Astrocyte (in vitro differentiated cells and primary cell): ENCODE measurements at places on chromosomes 4 and X. TPM values are rescaled to one million over a fixed set of nuclear protein-coding genes. Genes with fewer than 3 reads are reported as not detected.

The ADH1A gene
- not detected in 2 replicates for total RNA-seq

The MAMLD1 gene
- 6.6 TPM in 2 replicates for total RNA-seq

The NAA11 gene
- total RNA-seq = not detected in 2 replicates

The CENPE gene
- 3.7 and 5.6 TPM in 2 replicates for total RNA-seq

The USP17L22 gene
- not detected in 2 replicates for total RNA-seq

The CD40LG gene
- total RNA-seq = not detected in 2 replicates

- no peaks in the 10 kb centered on the region for H3K27me3 ChIP-seq
- no peaks in the 10 kb centered on the region for H3K36me3 ChIP-seq
- no peaks in the 10 kb centered on the region for H3K4me1 ChIP-seq
- no peak overlapping the region for H3K4me3 ChIP-seq
- DNase-seq = no peak
Observed at GRCh38 chrX:37701588-37701987, 16.0 kb downstream of the XK start.

DNA sequence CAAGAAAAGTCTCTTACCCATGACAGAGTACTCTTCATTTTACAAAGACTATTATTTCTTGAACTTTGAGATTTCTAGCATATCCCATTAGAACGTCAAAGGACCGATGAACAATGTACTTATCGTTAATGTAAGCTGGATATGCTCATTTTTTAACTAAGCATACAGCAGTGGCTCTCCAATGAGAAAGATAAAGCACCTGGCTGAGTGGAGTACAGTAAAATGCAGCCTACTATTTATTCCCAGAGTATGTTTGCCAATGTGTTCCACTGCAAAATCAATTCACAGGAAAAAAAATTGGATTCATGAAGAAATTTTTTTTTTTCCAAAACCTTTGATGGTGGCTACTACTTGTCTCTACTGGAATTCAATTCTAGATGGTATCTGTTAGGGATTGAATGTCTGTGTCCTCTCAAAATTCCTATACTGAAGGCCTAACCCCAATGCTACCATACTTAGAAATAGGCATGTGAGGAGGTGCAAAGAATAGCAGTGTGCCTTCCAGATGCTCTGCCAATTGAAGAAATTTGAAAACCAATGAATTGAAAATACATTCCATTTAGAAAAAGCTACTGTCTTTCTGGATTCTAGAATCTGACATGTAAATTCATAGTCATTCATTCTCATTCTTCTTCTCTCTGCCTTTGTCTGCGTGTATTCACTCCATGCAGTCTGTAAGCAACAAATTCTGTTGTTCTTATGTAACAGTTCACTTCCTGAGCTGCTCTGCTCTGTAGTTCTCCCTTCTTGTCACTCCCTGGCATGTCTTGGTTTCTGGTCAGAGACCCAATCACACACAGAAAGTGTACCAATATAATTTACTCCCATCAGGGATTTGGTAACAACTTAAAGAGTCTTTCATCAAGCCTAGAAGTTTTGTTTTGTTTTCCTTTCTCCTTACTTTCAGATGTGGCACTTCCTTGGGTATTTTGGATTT, 61.4 kb downstream of the PAPSS1 start:
- no peak overlapping the region for H3K27ac ChIP-seq
- no peak overlapping the region for H3K4me3 ChIP-seq
- no peaks in the 10 kb centered on the region for H3K27me3 ChIP-seq
- DNase-seq = no peak
- no peaks in the 10 kb centered on the region for H3K36me3 ChIP-seq

- no peak for DNase-seq
- peaks cover 3% of the 10 kb centered on the region for H3K36me3 ChIP-seq
- H3K27ac ChIP-seq = no peak overlapping the region
- no peaks in the 10 kb centered on the region for H3K27me3 ChIP-seq
- H3K4me3 ChIP-seq = no peak overlapping the region
Observed at GRCh38 chr4:140637836-140638235, 69.1 kb upstream of the UCP1 start.

DNA sequence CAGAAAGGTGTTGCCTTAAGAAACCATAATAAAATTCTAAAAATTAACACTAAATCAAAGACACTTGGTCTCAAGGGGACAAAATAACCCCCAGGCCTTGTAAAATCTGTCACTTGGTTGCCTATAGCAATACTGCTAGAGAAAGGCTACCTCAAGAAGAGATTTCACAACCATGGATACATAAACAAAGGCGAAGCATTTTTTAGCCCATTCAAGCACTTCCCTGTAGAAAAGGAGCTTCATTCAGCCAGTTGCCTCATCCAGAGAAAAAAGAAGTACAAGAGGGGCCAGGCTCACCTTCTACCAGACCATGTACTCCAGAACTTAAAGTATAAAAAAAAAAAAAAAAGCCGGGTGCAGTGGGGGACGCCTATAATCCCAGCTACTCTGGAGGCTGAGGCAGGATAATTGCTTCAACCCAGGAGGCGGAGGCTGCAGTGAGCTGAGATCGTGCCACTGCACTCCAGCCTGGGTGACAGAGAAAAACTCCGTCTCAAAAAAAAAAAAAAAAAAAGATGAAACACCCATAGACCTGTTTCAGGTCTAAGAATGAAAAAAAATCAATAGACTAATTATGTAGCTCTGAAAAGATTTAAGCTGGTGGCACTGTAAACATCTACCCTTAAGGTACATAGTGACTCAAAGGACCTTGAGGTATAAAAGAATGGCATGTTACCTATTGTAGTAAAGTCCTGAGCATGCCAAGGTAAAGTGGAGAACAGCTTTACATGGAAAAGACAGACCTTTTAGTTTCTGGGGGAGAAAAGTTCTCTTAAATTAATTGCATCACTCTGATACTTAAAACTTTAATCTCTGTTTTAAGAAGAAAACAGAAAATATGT, 18.0 kb downstream of the RUFY3 start:
- no peak overlapping the region for H3K4me3 ChIP-seq
- no peaks in the 10 kb centered on the region for H3K27me3 ChIP-seq
- no peaks in the 10 kb centered on the region for H3K36me3 ChIP-seq
- DNase-seq = no peak

DNA sequence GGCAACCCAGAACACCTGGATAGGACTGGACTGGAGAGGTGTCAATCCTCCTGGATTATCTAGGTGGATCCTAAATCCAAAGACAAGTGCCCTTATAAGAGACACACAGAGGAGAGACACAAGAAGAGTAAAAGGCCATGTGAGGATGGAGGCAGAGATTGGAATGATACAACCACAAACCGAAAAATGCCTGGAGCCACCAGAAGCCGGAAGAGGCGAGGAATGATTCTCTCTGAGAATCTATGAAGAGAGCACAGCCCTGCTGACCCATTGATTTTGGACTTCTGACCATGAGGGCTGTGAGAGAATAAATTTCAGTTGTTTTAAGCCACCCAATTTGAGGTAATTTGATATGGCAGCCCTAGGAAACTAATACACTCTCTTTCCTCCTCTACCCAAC, 20.1 kb downstream of the GPC3 start:
- no peak for DNase-seq
- H3K27me3 ChIP-seq = no peaks in the 10 kb centered on the region
- no peaks in the 10 kb centered on the region for H3K36me3 ChIP-seq
- H3K4me1 ChIP-seq = no peaks in the 10 kb centered on the region
- H3K4me3 ChIP-seq = no peak overlapping the region

DNA sequence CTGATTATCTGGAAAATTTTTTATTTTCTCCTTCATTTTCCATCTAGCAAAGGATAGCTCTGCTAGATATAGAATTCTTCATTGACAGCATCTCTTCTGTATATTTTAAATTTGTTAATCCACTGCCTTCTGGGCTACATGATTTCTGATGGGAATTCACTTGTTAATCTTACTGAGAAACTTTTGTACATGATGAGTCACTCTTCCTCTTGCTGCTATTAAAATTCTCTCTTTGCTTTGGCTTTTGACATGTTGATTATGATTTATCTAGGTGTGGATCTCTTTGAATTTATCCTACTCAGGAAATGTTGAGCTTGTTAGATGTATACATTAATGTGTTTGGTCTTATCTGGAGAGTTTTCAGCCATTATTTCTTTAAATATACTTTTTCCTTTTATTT, 27.5 kb downstream of the OR13H1 start:
- no peaks in the 10 kb centered on the region for H3K36me3 ChIP-seq
- H3K27me3 ChIP-seq = no peaks in the 10 kb centered on the region
- DNase-seq = no peak

- peak within 1 kb of the TSS; percentile 79 for H3K4me3 ChIP-seq
- no peaks in the 10 kb centered on the region for H3K36me3 ChIP-seq
- peaks cover 5% of the 10 kb centered on the region for H3K27me3 ChIP-seq
- peaks cover 24% of the 10 kb centered on the region for H3K4me1 ChIP-seq
Observed at GRCh38 chr4:107035819-107036583, at the start of gene DKK2. TSS of gene DKK2 (minus strand) at chr4:107036313. CDS start at chr4:107035591, 722 bp downstream.

DNA sequence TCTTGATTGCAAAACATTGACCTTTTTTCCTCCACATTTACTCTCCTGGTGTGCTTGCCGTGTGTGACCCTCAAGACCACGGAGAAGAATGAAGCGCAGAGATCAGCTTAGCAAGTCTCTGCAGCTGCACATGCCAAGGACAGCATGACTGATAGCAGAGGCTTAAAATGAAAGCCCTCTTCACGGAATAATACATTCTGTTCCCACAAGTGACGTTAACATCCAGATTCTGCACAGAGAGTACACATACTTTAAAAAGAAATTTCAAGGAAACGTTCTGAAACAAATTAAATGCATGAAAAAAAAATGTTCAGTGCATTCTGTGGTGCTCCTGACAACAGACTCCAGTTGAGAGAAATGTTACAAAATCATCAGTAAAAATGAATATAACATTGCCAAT, 60.9 kb downstream of the SLC7A11 start:
- H3K27me3 ChIP-seq = no peaks in the 10 kb centered on the region
- DNase-seq = peak; percentile 16
- no peaks in the 10 kb centered on the region for H3K36me3 ChIP-seq
- H3K27ac ChIP-seq = no peak overlapping the region
- no peaks in the 10 kb centered on the region for H3K4me1 ChIP-seq

DNA sequence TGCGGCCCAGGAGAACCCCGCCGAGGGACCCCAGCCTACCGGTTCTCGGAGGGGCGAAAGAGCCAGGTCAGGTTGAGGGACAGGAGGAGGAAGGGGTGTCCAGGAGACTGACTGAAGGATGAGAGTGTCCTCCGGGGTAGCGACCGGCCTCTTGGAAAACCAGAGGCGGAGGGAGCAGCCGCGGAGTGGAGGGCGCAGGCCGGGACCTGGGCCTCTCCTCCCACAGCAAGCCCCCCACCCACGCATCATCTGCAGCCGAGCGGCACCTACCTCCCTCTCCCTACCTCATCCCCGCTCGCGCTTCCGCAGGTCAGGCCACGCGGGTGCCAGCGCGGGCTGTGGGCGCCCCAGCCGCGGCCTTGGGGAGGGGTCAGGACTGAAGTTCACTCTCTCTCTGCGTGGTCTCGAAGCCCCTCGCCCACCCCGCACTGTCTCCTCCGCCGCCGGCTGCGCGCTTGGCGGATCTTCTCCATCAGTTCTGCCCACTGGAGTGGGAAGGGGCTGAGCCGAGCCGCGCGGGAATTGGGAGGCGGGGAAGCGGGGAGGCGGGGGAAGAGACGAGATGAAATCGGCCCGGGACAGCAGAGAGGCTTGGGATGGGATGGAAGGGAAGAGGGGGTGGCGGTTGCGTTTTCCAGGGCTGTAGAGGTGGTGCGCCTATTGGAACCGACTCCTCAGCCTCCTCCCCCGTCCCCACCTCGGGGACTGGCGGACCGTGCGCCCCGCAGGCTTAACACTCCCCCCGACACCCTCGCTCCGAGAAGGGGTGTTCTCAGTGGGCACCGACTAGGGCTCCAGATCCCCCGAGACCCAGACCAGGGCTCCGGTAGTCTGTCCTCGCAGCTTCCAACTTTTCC, 1.8 kb downstream of the NLGN4X start:
- no peak for DNase-seq
- no peak overlapping the region for H3K27ac ChIP-seq
- H3K4me3 ChIP-seq = peak overlapping the region; percentile 52
- H3K27me3 ChIP-seq = peaks cover 3% of the 10 kb centered on the region
- no peaks in the 10 kb centered on the region for H3K36me3 ChIP-seq
- peaks cover 3% of the 10 kb centered on the region for H3K4me1 ChIP-seq

- no peaks in the 10 kb centered on the region for H3K4me1 ChIP-seq
- no peak overlapping the region for H3K27ac ChIP-seq
- H3K27me3 ChIP-seq = no peaks in the 10 kb centered on the region
- no peak overlapping the region for H3K4me3 ChIP-seq
Observed at GRCh38 chr4:68406479-68406859, 40.8 kb upstream of the TMPRSS11E start.

DNA sequence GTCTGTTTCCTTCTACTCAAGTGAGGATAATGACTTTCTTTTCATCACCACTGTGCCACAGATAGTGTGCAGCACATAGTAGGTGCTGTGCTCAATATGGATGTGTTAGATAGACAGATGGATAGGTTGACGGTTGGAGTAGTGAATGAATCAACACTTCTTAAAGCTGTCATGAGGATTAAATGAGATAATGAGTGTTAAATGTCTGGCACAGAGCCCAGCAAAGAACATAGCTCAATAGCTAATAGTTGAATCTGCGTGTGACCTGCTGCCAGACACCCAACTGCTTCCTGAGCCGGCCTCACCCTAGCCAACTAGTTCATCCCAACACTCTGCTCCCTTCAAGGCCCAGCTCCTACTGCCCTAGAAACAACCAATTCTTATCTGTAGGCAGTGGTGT, 67.7 kb upstream of the PJA1 start:
- DNase-seq = no peak
- H3K27ac ChIP-seq = no peak overlapping the region
- H3K27me3 ChIP-seq = no peaks in the 10 kb centered on the region

- DNase-seq = peak; percentile 89
- H3K4me3 ChIP-seq = peak overlapping the region; percentile 44
- H3K36me3 ChIP-seq = no peaks in the 10 kb centered on the region
- H3K27me3 ChIP-seq = no peaks in the 10 kb centered on the region
Observed at GRCh38 chr4:168540086-168540485, 43.2 kb downstream of the PALLD start.
